Germinal center (tissue), 1 donor: ENCODE measurements at places on chromosomes 6 and 20.

- DNase-seq = no peak
These were observed 4.6 kb upstream of the CLDN20 start for GRCh38 chr6:155259204-155259603.

DNA sequence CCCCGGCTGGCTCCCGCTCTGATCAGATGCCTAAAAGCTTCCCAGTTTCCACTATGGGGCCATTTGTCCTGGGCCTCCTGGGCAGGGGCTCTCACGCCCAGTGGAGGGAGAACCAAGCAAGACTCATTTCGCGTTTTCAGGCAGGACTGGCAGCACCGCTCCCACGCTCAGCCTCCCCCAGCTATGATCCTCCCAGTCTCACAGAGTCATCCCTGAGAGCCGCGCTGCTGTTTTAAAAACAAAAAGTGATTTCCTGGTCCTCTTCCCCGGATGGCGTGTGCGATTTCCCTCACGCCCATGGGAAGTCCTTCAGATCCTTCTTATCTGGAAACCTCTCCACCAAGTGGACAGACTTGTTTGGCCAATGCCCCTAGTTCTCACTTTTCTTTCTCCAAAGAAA, at the start of gene ADGRF5:
Gene ADGRF5 (minus strand): TSS at position 208 of the 400 bp plus-strand sequence. CDS start 15,176 bp downstream, outside the sequence.
- DNase-seq = no peak

- no peak for DNase-seq
These were observed 52.8 kb downstream of the MYB start for GRCh38 chr6:135233686-135234491.

GRCh38 chr6:144653885-144654505, 368.9 kb downstream of the UTRN start:
- DNase-seq = peak; percentile 38

DNA sequence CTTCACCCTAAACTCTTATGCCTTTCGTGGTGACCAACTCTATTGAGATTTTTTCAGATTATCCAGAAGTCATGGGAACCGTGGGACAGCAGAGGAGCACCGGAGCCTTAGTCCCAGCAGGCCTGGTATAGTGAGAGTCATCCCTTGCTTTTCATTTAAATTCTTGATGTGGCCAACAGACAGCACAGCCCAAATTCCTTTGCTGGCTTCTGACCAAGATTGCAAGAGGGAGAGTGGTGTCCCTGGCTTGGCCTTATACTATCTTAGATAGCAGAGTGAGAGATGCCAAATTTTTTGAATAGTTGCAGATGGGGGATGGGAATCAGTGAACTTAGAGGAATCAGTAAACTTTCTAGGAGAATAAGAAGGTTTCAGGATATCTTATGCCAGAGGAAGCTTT, 7.8 kb downstream of the STX11 start:
- DNase-seq = no peak

DNA sequence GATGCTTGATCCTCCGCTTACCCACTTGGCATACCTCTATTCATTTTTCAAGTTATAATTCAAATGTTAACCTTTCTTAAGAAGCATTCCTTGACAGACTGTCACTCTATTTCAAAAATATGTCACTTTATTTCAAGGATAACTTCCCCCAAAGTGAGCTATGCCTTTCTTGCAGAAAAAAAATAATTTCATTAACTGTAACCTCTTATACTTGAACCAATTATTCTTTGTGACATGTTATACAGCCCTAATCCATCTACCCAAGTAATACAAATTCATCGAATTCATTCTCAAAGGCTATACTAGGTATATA, 9.3 kb upstream of the NHSL1 start:
- DNase-seq = no peak

DNA sequence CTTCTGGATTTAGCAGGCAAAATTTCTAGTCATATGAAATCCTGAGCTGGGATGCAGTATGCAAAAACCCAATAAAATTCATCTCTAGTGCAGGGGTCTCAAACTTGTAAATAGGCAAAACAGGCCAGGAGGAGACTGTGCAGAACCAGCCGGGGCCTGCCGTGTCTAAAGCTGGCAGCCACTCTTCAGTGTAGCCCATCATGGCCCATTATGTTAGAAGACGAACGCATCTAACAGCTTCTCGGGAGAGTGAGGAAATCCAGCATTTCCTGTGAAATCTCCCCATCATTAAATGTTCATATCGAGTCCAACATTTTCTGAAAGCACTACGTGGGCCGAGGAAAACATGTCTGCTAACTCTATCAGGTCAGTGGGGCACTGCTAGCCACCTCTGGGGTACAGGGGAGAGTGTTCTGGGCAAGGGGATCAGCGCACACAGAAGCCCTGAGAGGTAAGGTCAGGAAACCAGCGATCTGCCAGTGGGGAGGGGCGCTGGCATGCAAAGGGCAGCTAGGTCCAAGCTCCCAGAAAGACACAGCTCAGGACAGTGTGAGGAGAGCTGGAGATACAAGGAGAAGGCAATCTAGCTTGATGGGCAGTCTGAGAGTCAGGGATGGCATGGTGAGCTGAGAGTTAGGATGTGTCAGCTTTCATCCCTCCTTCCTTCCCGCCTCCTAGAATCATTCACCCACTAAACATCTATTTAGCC, 144.2 kb downstream of the PREX1 start:
- no peak for DNase-seq

DNA sequence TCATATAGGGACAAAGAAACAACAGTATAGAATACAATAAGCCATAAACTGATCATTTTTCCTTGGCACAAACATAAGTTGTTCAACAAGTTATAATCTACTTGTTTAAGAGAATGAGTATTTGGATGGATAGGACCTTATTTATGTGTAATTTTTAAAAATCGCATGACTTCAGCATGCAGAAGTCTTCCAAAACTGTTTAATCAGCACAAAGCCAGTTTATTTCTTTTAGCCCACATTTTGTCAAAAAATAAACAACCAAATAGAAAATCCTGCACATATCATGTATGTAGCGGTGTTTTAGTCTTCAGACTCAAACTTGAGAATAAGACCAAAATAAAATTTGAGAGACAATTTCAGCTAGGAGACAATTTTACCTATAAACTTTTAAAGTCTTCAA, 304.7 kb downstream of the TRDN start:
- DNase-seq = no peak

DNA sequence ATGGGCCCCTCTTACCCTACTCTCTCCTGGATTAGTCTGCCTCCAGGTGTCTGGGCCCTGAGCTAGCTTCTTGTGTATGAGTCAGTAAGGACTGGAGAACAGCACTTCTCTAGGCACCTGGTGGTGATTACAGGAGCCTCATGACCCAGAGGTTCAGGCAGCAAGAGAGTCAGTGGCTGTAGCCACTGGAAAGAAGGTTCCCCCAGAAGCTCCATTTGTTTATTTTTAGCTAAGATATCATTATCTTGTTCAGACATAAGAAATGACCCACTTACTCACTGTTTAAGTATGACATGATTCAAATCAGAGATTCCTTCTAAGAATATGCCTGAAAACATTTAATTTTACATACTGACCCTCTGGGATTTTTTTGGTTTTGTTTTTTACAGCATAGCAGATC, 23.6 kb upstream of the SLC4A11 start:
- DNase-seq = no peak

GRCh38 chr20:63552481-63553249, 1.3 kb upstream of the FNDC11 start:
- DNase-seq = peak; percentile 57

DNA sequence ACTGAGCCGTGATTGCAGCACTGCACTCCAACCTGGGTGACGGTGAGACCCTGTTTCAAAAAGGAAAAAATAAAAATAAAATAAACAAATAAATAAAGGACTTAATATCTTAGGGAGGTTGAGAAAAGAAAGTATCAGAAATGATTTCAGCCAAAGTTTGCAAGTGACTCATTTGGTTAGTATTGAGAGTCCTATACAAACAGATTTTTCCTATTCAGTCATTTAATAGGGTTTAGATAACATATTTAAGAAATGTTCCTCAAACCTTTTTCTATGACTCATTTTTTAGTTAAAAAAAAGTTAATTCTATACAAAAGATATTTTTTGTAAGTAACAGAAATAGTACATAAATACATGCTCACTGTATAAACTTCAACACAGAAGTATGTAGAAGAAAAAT, 235.1 kb downstream of the GJA1 start:
- DNase-seq = no peak

DNA sequence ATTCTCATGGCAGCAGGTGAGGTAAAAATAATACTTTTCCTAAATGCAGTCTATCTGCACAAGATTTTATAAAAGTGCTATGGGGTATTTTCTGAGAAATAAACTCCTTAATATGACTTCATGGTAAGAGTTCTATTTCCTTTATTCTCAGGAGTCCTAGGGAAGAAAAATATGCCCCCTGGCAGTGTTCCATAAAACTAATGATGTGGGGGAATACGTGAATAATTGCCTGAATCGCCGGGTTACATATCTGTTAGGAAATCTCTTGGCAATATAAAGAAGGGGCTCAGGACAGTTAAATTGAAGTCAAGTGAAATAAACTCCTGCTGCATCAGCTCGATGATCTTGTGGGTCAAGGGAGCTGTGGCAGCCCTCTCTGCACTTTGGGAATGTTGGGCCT, 229.7 kb downstream of the MAFB start:
- no peak for DNase-seq

DNA sequence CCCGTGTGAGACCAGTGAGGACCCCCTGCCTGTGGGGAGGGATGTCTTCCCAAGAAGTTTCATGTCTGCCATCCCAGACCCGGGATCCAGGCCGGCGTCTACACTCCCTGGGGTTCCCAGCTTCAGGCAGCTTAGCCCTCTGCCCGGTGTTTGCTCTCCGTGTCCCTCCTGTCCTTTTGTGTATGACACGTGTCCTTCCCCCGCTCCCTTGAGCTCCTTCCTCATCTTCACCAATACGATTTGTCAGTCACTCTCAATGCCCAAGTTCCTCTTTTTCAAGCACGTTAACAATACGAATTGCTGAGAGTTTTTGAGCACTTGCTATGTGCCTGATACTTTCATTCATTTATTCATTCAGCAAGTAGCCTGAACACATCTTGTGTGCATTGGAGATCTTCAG, 115.6 kb upstream of the PTPN1 start:
- no peak for DNase-seq

DNA sequence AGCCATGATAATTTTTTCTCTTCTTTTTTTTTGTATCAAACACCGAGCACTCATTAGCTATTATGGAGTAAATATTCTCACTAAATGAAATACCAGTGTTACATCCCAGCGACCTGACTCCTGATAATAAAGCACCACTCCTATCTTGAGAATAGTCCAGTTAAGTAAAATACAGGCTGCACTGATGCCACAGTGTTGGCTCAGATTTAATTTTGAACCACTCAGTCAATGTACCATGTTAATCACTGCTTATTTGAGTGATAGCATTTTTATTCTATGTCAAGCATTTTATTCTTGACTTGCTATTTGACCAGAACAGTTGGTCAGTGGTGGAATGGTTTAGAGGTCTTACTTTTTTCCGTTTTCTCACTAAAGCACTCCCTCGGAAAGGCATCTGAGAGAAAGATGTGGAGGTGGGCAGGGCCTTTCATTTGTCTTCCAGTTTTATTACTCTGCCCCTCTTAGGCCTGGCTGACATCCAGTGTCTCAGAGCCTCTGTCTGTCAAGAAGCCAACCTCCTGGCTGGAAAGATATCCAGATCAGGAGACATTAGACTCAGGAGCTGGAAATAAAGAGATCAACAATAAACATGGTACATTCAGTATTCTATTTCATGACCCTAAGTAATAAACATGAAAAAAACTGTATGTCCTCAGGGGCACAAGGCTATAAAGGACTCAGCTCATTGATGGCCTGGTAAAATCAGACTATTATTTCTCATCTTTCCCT, 457.8 kb downstream of the EPM2A start:
- DNase-seq = no peak
